ENCODE measurements at places on chromosomes 16 and 17. TPM values are rescaled to one million over a fixed set of nuclear protein-coding genes. Genes with fewer than 3 reads are reported as not detected.

The DLX3 gene
- not detected for total RNA-seq

- DNase-seq, result no peak
Observed at GRCh38 chr16:78372277-78372676, 272.8 kb downstream of the WWOX start.

GRCh38 chr16:52372313-52372712 lies 174.6 kb downstream of the TOX3 start:
- DNase-seq, result no peak

- no peak for DNase-seq
Observed at GRCh38 chr17:61813211-61813610, 50.1 kb downstream of the BRIP1 start.

GRCh38 chr16:7487574-7488323 lies 155.1 kb downstream of the RBFOX1 start:
- no peak for DNase-seq
